Frontal cortex (tissue), 4 donors: ENCODE measurements at places on chromosomes 5 and 9. TPM values are rescaled to one million over a fixed set of nuclear protein-coding genes. Genes with fewer than 3 reads are reported as not detected.

IFNA14 gene
- total RNA-seq: not detected

ABO gene
- total RNA-seq: not detected

AMBP gene
- total RNA-seq: 0.82 TPM

TCOF1 gene
- total RNA-seq: 9.4 TPM

SPINK1 gene
- total RNA-seq: not detected
